ENCODE measurements at places on chromosomes 16 and 17.

GRCh38 chr16:71406724-71407123 is 35.1 kb downstream of the TLE7 start:
- no peak for DNase-seq
- H3K4me1 ChIP-seq, result no peaks in the 10 kb centered on the region
- no peaks in the 10 kb centered on the region for H3K36me3 ChIP-seq
- no peak overlapping the region for H3K4me3 ChIP-seq
- peaks cover 8% of the 10 kb centered on the region for H3K27me3 ChIP-seq
- no peak overlapping the region for H3K27ac ChIP-seq

GRCh38 chr16:85028685-85029407 is 1.3 kb downstream of the KIAA0513 start:
- no peaks in the 10 kb centered on the region for H3K27me3 ChIP-seq
- H3K27ac ChIP-seq, result peak overlapping the region; percentile 95
- DNase-seq, result peak; percentile 80
- H3K4me1 ChIP-seq, result peaks cover 7% of the 10 kb centered on the region

DNA sequence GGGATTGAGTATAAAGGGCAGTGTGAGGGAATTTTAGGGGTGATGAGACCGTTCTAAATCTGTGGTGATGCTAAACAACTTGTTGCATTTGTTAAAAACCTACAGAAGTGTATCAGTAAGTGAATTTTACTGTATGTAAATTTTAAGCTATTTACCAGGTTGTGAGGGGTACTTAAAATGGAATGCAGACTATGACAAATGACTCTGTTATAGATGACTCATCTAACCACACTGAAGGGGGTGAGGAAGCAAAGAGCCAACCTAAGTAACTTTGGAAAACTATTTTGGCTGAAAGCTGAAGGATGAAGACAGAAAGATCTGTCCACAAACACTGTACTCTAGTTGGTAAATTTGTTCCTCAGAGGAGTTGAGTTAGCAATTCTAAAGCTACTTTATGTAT is 5.3 kb upstream of the MKS1 start:
- H3K4me3 ChIP-seq, result no peak overlapping the region
- no peak for DNase-seq
- no peak overlapping the region for H3K27ac ChIP-seq
- peaks cover 6% of the 10 kb centered on the region for H3K27me3 ChIP-seq
- H3K4me1 ChIP-seq, result no peaks in the 10 kb centered on the region
- no peaks in the 10 kb centered on the region for H3K36me3 ChIP-seq

GRCh38 chr17:33121756-33122155 is 130.1 kb downstream of the SPACA3 start:
- H3K4me1 ChIP-seq, result no peaks in the 10 kb centered on the region
- H3K27ac ChIP-seq, result no peak overlapping the region
- no peak for DNase-seq
- H3K27me3 ChIP-seq, result peaks cover 10% of the 10 kb centered on the region
- H3K36me3 ChIP-seq, result no peaks in the 10 kb centered on the region

DNA sequence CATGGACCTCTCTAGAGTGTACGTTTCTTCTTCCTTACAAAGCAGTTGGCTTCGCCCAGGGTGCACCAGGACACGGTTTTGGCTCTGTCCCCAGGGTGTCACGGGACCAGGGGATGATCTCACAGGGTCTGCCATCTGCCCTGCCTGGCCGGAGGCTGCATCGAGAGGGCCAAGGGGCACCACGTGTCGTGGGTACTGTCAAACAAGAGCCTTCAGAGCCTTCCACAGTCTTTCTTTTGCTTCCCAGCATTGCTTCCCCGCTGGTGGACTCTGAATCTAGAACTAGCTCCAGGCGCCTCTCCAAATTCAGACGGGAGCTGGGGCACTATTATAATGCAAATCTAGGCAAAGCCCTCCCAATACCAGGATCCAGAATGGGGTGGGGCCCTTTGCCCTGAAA is 47.9 kb downstream of the MAPT start:
- peaks cover 6% of the 10 kb centered on the region for H3K27me3 ChIP-seq
- peak overlapping the region; percentile 43 for H3K27ac ChIP-seq
- no peak overlapping the region for H3K4me3 ChIP-seq
- H3K36me3 ChIP-seq, result no peaks in the 10 kb centered on the region
- no peaks in the 10 kb centered on the region for H3K4me1 ChIP-seq

DNA sequence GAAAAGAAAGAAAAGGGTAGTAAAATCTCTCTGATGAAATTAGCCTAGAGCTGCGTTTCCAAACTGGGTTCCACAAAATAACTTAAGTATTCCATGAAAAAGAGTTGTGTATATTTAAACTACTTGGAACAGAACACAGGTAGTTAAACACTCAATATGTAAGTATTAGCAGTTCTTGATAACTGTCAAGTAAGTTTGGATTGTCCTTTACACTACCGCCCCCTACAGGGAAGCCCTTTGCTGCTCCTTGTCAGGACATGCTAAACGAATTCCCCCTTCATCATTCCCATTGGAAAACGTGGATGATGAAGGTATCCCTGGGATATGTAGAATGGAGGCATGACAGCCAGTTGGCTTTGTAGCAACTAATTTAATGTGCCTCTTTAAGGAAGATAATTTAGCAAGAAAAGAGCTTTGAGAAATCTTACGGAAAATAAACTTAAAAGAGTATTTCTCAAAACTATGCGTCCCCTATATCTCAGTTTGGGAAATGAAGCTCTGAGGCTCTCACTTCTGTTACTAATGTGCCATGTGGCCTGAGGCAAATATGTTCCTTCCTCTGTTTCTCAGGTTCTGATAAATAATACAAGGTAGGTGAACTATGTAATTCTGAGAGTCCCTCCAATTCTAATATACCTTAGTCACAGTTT is 18.8 kb downstream of the NCBP3 start:
- H3K27me3 ChIP-seq, result no peaks in the 10 kb centered on the region
- peaks cover 8% of the 10 kb centered on the region for H3K4me1 ChIP-seq
- no peak overlapping the region for H3K27ac ChIP-seq
- peak; percentile 64 for DNase-seq
- no peak overlapping the region for H3K4me3 ChIP-seq

- H3K4me3 ChIP-seq, result no peak overlapping the region
Observed at GRCh38 chr17:32909787-32910369, 18.1 kb upstream of the TMEM98 start.

DNA sequence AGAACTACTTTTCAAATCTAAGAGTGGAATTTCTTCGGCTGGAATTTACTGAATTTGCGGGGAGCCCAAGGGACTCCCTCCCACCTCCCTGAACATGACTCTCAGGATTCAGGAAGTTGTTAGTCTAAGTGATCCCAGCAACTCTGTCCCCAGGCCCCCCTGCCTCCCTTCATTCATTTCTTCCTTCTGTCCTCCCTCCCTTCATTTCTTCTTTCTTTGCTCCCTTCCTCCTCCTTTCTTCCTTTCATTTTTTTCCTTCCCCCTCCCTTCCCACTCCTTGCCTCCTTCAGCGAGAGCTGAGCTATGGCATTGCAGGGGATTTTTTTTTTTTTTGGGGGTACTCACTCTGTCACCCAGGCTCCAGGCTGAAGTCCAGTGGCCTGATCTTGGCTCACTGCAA is 10.9 kb upstream of the JUP start:
- H3K36me3 ChIP-seq, result no peaks in the 10 kb centered on the region
- H3K4me3 ChIP-seq, result no peak overlapping the region
- H3K4me1 ChIP-seq, result peaks cover 42% of the 10 kb centered on the region
- H3K27me3 ChIP-seq, result no peaks in the 10 kb centered on the region

- H3K4me1 ChIP-seq, result no peaks in the 10 kb centered on the region
- no peak for DNase-seq
- H3K36me3 ChIP-seq, result no peaks in the 10 kb centered on the region
- no peak overlapping the region for H3K27ac ChIP-seq
Observed at GRCh38 chr17:51699303-51699702, 439.0 kb downstream of the UTP18 start.

DNA sequence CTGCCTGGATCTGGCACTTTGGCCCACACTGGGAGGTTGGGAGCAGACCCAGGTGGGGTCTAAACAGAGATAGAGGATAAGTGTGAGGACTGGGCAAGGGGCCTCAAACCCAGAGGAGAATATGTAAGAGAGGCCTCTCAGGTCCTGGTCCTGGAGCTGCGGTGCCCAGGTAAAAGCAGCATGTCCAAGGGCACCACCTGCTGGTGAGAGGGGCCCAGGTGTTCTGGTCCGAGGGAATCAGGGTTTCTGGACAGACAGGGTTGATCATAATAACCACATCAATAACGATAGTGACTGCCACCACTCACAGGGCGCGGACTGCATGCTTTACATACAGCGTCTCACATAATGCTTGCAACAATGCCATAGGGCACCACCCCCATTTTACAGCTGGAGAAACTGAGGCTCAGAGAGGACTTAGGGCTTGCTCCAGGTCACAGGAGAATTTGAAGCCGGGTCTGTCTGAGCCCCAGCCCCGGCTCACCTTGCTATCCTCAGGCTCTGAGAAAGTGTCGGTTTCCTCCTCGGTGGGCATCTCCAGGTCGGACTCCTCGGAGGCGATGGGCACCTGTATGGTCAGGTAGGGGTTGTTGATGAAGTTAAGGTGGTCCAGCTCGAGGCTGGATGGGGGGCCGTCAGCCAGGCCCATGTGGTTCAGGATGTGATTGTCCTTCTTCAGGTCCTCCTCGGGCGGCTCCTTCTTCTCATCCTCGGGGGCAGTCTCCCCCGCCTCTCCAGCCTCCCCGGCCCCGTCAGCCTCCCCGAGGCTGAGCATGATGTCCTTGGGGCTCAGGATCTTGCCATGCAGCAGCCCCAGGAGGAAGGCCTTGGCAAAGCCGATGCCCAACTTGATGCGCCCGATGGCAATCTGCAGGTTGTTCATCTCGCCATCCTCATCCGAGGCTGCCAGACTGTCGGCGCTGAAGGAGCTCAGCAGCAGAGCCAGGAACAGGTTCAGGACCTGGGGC is 19.1 kb upstream of the CD79B start:
- H3K4me3 ChIP-seq, result no peak overlapping the region
- no peaks in the 10 kb centered on the region for H3K27me3 ChIP-seq
- peak; percentile 75 for DNase-seq
- H3K36me3 ChIP-seq, result no peaks in the 10 kb centered on the region

DNA sequence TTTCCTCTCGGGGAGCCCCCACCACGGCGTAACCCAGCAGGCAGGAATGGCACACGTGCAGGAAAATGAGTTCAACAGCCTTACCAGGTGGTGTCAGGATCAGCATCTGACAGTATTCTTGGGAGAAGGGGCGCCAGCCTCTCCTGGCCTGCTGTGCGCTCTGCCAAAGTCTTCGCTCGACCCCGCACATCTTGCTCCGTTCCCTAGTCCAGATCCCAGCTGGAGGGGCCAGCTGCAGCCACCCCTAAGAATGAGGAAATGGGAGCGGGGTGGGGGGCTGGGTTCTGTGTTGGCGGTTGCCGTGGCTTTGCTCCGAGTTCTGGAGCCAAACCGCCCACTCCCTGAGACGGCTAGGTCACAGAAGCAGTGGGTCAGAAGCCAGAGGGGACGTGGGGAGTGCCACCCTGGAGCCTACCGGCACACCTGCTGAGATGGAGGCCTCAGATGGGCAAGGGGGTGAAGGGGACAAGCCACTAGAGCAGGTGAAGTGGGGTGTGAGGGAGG is at the start of gene CHCT1:
TSS of gene CHCT1 (plus strand) at position 328 of the 504 bp plus-strand sequence. CDS start at position 432, 104 bp downstream.
- DNase-seq, result no peak
- peak within 1 kb of the TSS; percentile 43 for H3K4me3 ChIP-seq
- no peak within 1 kb of the TSS for H3K27ac ChIP-seq
- H3K27me3 ChIP-seq, result no peaks in the 10 kb centered on the region
- H3K4me1 ChIP-seq, result peaks cover 8% of the 10 kb centered on the region

- no peaks in the 10 kb centered on the region for H3K4me1 ChIP-seq
- no peaks in the 10 kb centered on the region for H3K27me3 ChIP-seq
- no peak overlapping the region for H3K27ac ChIP-seq
- no peak overlapping the region for H3K4me3 ChIP-seq
- H3K36me3 ChIP-seq, result no peaks in the 10 kb centered on the region
Observed at GRCh38 chr16:8712589-8713361, 38.4 kb downstream of the ABAT start.

All from transverse colon (tissue), 4 donors.